ENCODE measurements at places on chromosomes 2 and 18. TPM values are rescaled to one million over a fixed set of nuclear protein-coding genes. Genes with fewer than 3 reads are reported as not detected.

- H3K4me1 ChIP-seq = peaks cover 41% of the 10 kb centered on the region
- H3K27me3 ChIP-seq = no peaks in the 10 kb centered on the region
- H3K4me3 ChIP-seq = no peak overlapping the region
- no peaks in the 10 kb centered on the region for H3K36me3 ChIP-seq
- H3K27ac ChIP-seq = no peak overlapping the region
- DNase-seq = no peak
Measured at GRCh38 chr2:207332480-207333212, 166.9 kb upstream of the KLF7 start.

The PARD6G gene
- 2.8 TPM for total RNA-seq

DNA sequence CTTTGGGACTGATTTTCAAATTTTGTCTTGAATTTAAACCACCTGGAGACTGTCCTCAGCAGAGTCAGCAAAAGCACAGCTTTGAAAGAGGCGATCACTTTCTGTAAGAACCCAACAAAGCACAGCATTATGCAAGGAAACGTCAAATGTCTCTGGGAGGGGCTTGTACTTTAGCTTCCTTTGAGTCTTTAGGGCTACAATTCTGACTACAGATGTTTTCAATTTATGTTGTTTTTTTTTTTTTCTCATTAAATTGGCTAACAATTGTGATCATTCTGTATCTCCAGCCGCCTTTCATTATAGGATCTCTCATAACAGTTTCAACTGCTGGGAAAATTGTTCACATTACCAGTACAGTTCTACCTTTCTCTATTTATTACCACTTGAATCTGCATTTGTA lies 48.3 kb downstream of the COL3A1 start:
- H3K27me3 ChIP-seq = no peaks in the 10 kb centered on the region
- H3K36me3 ChIP-seq = no peaks in the 10 kb centered on the region
- peak overlapping the region; percentile 75 for H3K27ac ChIP-seq

GRCh38 chr2:120066800-120067547 lies 54.1 kb downstream of the EPB41L5 start:
- H3K4me3 ChIP-seq = no peak overlapping the region
- DNase-seq = no peak
- no peaks in the 10 kb centered on the region for H3K36me3 ChIP-seq
- H3K27ac ChIP-seq = peak overlapping the region; percentile 45
- no peaks in the 10 kb centered on the region for H3K4me1 ChIP-seq

DNA sequence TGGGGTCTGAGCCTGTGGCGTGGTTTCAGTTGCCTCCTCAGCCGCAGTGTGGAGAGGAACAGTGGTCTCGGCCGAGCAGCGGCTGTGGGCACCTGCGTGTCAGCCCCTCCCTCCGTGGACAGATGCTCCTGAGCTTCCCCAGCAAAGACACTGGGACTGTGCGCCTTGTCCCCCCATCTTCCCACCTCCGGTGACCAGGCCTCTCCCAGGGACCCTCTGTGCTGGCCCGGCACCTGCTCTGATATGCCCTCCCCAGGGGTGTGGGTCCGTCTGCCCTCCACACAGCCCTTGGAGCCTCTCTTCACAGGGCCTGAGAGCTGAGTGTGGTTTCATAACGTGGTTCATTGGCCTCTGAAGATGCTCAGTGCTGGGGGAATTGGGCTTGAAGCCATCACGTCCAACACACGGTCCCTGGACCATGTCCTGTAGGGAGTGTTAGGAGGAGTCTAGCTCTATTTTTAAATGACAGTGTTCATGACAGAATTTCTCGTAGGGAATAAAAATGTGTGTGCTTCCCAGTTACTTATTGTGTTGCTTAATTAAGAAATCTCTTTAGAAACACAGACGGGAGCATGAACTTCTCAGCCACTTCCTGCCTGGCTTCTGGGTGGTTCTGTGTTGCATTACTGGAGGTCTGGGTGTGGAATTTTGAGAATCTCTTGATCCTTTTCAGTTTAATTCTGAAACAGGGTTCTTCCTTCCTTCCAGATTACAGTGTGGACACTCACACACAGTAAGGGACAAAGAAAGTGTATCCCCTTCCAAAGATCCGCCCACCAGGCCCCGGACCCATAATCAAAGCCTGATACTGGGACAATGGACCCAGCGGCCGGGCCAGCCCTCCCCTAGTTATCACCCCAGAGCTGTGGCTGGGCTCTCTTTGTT lies 110.7 kb downstream of the NFATC1 start:
- no peaks in the 10 kb centered on the region for H3K4me1 ChIP-seq
- peak overlapping the region; percentile 93 for H3K27ac ChIP-seq
- peak overlapping the region; percentile 19 for H3K4me3 ChIP-seq
- peaks cover 3% of the 10 kb centered on the region for H3K36me3 ChIP-seq
- DNase-seq = peak; percentile 77

GRCh38 chr2:214096208-214096715 lies 314.6 kb upstream of the VWC2L start:
- no peaks in the 10 kb centered on the region for H3K36me3 ChIP-seq
- H3K27me3 ChIP-seq = no peaks in the 10 kb centered on the region
- DNase-seq = no peak
- no peak overlapping the region for H3K27ac ChIP-seq
- H3K4me1 ChIP-seq = no peaks in the 10 kb centered on the region
- H3K4me3 ChIP-seq = no peak overlapping the region

- no peak overlapping the region for H3K4me3 ChIP-seq
- no peaks in the 10 kb centered on the region for H3K27me3 ChIP-seq
- DNase-seq = no peak
- peaks cover 10% of the 10 kb centered on the region for H3K4me1 ChIP-seq
- H3K36me3 ChIP-seq = no peaks in the 10 kb centered on the region
Measured at GRCh38 chr2:55090702-55091101, 40.5 kb upstream of the RTN4 start.

The LRRTM1 gene
- 0.37 TPM for total RNA-seq

DNA sequence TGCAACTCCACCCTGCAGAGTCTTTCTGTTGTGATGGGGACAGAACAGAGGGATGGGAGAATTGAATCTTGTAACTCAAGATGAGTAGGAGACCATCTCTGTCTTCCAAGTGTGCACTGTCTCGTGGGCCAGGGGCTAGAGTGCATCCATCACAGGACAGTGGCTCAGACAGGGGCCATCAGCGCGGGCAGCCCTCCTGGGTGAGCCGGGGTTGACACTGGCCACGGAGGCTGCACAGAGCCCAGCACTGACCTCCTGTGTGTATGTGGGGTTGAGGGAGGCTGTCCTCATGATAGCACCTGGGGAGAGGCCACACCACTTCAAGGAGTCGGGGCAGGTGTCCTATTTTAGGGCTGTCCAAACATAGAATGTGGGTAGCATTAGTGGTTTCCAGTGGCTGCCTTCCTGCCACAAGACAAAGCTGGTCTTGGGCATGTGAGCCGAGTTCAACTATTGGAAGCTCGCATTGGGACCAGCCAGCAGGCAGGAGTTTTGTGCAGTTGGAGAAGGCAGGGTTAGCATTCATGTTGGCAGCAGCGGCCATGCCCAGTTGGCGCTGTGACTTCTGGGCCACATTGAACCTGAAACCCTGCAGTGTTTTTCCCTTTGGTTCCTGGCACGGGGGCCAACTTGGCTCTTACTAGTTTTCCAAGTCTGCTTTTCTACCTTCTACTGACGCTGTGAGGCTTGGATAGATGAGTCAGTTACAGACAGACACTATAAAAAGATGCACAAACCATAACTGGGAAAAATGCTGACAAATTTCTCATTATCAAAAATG lies 45.3 kb downstream of the ACOXL start:
- no peak overlapping the region for H3K4me3 ChIP-seq
- H3K27ac ChIP-seq = no peak overlapping the region
- H3K4me1 ChIP-seq = peaks cover 17% of the 10 kb centered on the region
- no peak for DNase-seq
- no peaks in the 10 kb centered on the region for H3K27me3 ChIP-seq

- DNase-seq = no peak
- no peaks in the 10 kb centered on the region for H3K36me3 ChIP-seq
- no peak overlapping the region for H3K4me3 ChIP-seq
- H3K27me3 ChIP-seq = no peaks in the 10 kb centered on the region
- H3K27ac ChIP-seq = no peak overlapping the region
- no peaks in the 10 kb centered on the region for H3K4me1 ChIP-seq
Measured at GRCh38 chr2:206873423-206873822, 65.9 kb upstream of the CPO start.

DNA sequence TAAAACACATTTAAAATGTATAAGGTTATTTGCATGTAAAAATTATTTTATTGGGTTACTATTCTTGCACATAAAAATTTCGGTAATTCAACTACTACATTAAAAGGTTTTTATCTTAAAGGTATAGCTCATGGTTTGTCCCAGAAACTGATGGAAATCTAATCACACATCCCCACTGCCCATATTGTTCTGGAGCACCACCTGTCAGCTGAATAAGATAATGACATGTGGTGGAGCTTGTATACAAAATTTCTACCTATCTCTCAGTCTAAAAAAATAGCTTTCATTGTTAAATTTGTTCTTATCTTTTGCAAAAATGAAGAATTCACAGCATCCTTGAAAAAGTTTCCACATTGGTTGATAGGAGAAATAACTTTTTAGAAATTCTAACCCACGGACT lies 18.3 kb downstream of the ERBB4 start:
- H3K4me3 ChIP-seq = no peak overlapping the region
- H3K36me3 ChIP-seq = no peaks in the 10 kb centered on the region
- no peaks in the 10 kb centered on the region for H3K27me3 ChIP-seq
- H3K27ac ChIP-seq = no peak overlapping the region
- DNase-seq = no peak
- H3K4me1 ChIP-seq = no peaks in the 10 kb centered on the region

DNA sequence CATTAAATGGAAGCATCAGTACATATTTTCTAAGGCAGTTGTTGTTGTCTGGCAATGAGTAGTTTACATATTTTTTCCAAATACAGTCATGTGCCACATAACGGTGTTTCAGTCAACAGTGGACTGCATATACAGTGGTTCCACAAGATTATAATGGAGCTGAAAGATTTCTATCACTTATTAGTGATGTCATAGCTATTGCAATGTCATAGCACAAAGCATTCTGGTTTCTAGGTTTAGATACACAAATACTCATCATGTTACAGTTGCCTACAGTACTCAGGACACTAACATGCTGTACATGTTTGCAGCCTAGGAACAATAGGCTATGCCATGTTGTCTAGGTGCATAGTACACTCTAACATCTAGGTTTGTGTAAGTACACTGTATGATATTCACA lies 45.0 kb downstream of the RND3 start:
- DNase-seq = no peak
- no peaks in the 10 kb centered on the region for H3K36me3 ChIP-seq
- H3K4me3 ChIP-seq = no peak overlapping the region
- no peak overlapping the region for H3K27ac ChIP-seq

DNA sequence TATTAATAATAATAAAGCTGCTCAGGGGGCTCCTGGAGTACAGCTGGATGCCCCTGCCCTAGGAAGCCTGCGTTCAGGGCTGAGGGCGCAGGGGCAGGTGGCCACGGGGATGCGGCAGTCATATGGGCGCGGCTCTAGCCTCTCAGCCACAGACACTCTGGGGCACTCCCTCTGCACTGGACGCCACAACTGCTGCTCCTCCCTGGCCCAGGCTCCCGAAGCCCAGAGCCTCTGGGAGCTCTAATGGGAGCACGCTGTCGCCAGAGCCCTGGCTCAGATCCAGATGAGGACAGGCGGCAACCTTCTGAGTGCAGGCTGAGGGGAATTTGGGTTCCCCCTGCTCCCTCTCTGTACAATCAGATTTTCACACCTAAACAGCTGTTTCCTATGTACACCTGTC lies 93.6 kb downstream of the MTCL1 start:
- no peak overlapping the region for H3K27ac ChIP-seq
- H3K4me1 ChIP-seq = no peaks in the 10 kb centered on the region
- H3K4me3 ChIP-seq = no peak overlapping the region

- no peak overlapping the region for H3K4me3 ChIP-seq
- no peaks in the 10 kb centered on the region for H3K4me1 ChIP-seq
- H3K27ac ChIP-seq = no peak overlapping the region
- H3K36me3 ChIP-seq = no peaks in the 10 kb centered on the region
Measured at GRCh38 chr18:76842837-76843530, 20.6 kb downstream of the ZNF236 start.

DNA sequence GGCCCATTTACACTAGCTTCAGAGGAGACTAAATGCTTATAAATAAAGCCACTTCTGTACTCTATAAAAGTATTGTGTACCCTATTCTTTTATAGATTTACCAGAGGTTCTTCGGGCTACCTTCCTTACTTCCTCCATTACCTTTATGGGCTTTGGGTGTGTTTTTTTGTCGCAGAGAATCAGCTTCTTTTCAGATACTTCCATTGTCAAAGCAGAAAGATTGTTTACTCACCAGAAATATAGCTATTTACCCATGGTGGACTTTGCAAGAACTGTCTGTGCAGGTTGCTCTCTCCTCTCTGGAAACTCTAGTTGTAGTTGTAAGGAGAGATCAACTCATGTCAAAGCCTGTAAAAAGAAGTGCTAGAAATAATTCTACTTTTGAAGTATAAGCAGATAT lies 14.8 kb downstream of the CCDC121 start:
- H3K36me3 ChIP-seq = peaks cover 53% of the 10 kb centered on the region
- no peak for DNase-seq
- no peak overlapping the region for H3K4me3 ChIP-seq

The ANO7 gene
- total RNA-seq = 1.3 TPM

The PUM2 gene
- total RNA-seq = 44.8 TPM

DNA sequence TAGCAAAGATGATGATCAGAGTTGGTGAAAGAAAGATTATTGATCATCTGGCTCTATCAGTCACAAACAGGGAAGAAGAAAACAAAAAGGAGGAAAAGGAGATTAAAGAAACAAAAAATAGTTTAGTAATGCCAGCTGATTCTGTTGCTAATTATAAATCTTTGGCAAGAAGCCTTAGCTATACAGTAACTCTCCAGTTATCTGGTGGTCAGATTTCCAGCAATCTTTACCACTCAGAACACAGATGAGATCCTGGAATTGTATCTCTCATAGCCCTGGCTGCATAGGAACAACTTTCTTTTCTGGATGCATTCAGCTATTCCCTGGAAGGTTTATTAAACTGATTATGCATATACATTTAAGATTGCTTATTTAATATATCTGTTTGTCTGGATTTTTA lies 256.8 kb upstream of the ZEB2 start:
- H3K4me3 ChIP-seq = no peak overlapping the region
- H3K27me3 ChIP-seq = no peaks in the 10 kb centered on the region
- no peaks in the 10 kb centered on the region for H3K36me3 ChIP-seq
- no peaks in the 10 kb centered on the region for H3K4me1 ChIP-seq

The UGP2 gene
- total RNA-seq = 204 TPM

The REG3A gene
- not detected for total RNA-seq

DNA sequence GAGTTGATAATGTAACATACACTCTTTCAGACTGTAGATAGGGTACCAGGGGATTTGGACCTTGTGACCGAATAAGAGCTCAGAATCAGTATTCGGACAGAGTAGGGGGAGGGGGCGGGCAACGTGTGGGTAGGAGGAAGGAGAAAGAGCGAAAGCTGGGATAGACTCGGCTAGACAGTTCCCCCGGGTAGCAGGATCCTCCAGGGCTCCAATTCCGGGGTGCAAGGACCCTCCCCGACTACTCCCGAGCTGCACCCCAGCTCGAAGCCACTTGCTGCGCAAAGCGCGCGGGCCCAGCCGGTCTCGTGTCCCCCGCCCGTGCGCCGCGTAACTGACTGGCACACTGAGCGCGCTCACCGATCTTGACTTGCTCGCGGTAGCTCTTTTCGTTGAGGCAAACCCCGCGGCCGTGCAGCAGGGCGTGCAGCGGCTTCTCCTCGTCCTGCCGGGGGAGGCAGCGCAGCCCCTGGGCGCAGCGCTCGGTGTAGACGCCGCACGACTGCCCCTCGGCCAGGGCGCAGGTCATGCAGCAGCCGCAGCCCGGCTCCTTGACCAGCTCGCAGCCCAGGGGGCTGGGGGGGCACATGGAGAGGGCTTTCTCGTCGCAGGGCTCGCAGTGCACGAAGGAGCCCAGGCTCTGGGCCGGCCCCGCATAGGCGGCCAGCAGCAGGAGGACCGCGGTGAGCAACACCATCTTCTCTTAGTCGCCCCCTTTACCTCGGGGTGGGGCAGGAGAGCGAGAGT lies 1.1 kb downstream of the IGFBP5 start:
- H3K36me3 ChIP-seq = no peaks in the 10 kb centered on the region
- no peaks in the 10 kb centered on the region for H3K4me1 ChIP-seq
- no peaks in the 10 kb centered on the region for H3K27me3 ChIP-seq
- peak overlapping the region; percentile 62 for H3K4me3 ChIP-seq

The TWIST2 gene
- 26.1 TPM for total RNA-seq

All from right atrium auricular region (tissue), 2 donors.